ENCODE measurements at places on chromosomes 5 and 9. TPM values are rescaled to one million over a fixed set of nuclear protein-coding genes. Genes with fewer than 3 reads are reported as not detected.

Gene LCN10
- not detected for total RNA-seq

Gene ADRA1B
- 0.59 TPM for total RNA-seq

Gene DRD1
- total RNA-seq, result not detected

DNA sequence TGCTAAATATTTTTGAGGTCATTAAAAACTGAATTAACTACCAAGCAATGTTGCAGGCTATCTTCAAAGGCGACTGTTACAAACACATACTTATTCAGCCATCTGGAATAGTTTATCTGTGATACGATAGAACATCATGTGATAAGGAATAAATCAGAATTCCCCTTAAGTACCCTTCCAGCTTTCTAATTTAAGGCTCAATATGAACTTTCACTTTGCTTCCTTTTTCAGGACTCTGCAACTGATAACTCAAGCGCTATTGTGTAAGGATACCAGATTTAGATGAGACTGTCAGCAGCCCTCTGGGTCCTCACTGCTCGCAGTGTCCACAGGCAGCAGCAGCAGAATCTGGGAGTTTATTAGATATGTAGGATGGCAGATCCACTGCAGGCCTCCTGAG is 416.3 kb downstream of the SPATA31D1 start:
- no peak overlapping the region for H3K4me3 ChIP-seq
- no peaks in the 10 kb centered on the region for H3K4me1 ChIP-seq
- H3K27ac ChIP-seq, result no peak overlapping the region
- no peak for DNase-seq
- no peaks in the 10 kb centered on the region for H3K36me3 ChIP-seq
- no peaks in the 10 kb centered on the region for H3K27me3 ChIP-seq

- H3K27ac ChIP-seq, result no peak overlapping the region
- no peak for DNase-seq
- H3K27me3 ChIP-seq, result no peaks in the 10 kb centered on the region
- H3K36me3 ChIP-seq, result no peaks in the 10 kb centered on the region
Observed at GRCh38 chr9:108536836-108537601, 318.8 kb downstream of the ACTL7B start.

GRCh38 chr9:114125476-114126013 is 26.5 kb upstream of the KIF12 start:
- H3K36me3 ChIP-seq, result no peaks in the 10 kb centered on the region
- no peaks in the 10 kb centered on the region for H3K27me3 ChIP-seq
- H3K4me3 ChIP-seq, result no peak overlapping the region
- peaks cover 13% of the 10 kb centered on the region for H3K4me1 ChIP-seq
- H3K27ac ChIP-seq, result no peak overlapping the region

Gene DMRT2
- total RNA-seq, result not detected

DNA sequence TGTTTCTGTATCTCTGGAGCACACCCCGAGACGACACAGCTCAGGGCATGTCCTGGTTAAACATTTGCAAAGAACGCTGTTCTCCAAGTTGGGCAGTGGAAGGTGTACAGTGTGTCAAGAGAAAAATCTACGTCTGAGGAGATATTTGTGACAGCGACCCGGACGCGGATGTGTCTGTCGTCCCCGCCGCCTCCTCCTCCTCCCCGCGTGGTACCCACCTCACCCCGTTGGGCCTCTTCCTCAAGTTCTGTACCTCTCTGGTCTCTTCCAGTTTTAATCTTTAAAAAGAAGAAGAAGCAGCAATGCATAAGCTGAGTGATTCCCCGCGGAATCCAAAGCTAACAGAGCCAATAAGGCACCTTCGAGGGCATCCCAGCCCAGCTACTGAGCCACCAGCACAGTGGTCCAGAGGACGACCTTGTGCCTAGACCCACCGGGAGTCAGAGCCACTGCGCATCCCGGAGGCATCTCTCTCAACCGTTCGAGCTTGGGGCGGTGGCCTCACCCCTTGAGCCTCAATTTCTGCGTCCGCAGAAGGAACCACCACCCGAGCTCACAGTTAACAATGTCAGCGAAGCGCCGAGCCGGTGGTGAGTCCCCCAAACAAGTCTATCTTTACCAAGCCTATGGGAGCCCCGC is 467 bp downstream of the C9orf78 start:
- no peaks in the 10 kb centered on the region for H3K36me3 ChIP-seq
- H3K27me3 ChIP-seq, result no peaks in the 10 kb centered on the region
- peak; percentile 15 for DNase-seq
- H3K4me3 ChIP-seq, result peak overlapping the region; percentile 90
- H3K27ac ChIP-seq, result no peak overlapping the region

GRCh38 chr5:168656633-168657032 is 77.5 kb upstream of the PANK3 start:
- peaks cover 11% of the 10 kb centered on the region for H3K27me3 ChIP-seq
- peaks cover 10% of the 10 kb centered on the region for H3K4me1 ChIP-seq
- no peak overlapping the region for H3K4me3 ChIP-seq
- no peak overlapping the region for H3K27ac ChIP-seq
- no peak for DNase-seq
- H3K36me3 ChIP-seq, result no peaks in the 10 kb centered on the region

Gene RFX3
- 24.8 TPM for total RNA-seq

Data from neural progenitor cell (in vitro differentiated cells).